Gastrocnemius medialis (tissue), 4 donors: ENCODE measurements at places on chromosomes 2 and 18. TPM values are rescaled to one million over a fixed set of nuclear protein-coding genes. Genes with fewer than 3 reads are reported as not detected.

Gene CTLA4
- total RNA-seq, result not detected

Gene RAB17
- total RNA-seq, result not detected

Gene CAPN14
- not detected for total RNA-seq

Gene GYPC
- total RNA-seq, result 70.8 TPM

Gene EPHA4
- 17.5 TPM for total RNA-seq

DNA sequence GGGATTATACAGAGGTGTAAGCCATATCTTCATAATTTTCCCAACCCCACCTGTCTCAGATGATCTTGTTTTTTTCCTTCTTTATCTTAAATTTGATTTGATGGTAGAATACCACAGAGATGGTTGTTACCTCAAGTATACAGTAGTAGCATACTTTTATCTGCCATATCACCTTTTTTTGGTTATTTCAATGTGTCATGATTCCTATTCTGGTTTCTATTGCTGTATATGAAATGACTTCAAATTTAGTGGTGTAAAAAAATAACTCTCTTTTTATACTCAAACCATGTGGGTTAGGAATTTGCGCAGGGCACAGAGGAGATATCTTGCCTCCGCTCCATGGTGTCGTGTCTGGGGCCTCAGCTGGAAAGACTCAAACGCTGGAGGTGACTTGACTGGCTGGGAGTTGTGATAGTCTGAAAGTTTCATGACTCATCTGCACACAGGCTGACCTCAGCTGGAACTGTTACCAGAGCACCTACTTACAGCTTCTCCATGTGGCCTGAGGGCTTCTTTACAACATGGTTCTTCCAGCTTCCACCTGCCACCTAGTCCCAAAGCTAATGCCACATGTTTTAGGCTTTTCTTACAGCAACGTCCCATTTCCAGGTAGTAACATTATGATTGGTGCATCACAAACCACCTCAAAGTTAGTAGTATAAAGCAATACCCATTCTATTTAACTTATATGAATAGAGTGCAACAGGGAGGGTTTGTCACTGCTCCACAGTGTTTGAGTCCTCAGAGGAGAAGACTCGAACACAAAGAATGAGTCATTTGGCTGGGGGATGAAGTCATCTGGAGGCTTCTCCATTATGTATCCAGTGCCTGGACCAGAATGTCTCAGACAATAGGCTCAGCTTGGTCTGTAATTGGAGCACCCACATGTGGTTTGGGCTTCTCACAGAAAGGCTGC, 82.3 kb upstream of the XPO1 start:
- no peak for DNase-seq

- no peak for DNase-seq
Observed at GRCh38 chr18:11002796-11003195, 146.6 kb downstream of the PIEZO2 start.

DNA sequence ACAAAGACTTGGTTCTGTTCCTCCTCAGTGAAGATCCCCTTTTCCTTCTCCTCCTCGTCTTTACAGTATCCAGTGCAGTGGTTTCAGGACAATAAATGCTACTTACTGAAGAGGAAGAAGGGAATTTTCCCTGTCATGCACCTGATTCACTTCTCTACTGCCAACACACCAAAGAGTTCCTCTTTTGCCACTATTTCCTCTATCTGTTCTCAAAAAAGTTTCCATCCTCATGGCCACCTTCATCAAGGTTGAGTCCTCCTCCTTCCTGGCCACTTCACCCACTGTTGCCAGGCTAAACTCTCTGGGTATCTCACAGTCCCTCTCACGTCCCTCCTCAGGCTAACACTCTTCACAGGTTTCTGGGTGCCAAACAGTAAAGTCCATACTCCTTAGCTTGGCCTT, 41.7 kb downstream of the PLEKHM3 start:
- DNase-seq, result no peak

DNA sequence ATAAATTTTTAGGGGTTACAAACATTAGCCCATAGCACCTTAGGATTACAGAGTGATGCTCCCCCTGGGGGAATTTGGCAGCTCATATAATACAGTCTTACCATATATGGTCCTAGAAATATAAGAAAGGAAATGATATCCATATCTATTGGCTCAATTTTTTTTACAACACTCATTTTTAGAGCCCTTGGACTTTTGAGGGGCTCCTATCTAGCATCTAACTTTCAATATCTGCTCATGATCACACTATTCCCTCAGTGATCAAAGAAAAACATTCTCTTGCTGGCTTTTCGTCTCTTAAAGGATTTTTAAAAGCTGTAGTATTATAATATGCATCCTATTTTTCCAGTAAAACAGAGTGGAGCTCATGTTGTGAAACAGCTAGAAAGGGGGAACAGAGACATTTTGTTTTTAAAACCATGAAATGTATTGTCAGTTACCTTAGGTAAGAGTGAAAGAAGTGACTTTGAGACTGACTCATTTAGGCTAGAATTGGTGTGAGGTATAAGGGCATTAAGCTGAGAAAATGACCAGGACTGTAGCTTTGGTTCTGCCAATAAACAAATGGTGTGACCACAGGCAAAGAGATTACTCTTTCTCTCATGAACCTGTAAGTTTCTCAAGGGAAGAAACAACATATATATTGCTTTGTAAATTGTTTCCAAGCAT, 65.8 kb downstream of the ALPK2 start:
- no peak for DNase-seq

DNA sequence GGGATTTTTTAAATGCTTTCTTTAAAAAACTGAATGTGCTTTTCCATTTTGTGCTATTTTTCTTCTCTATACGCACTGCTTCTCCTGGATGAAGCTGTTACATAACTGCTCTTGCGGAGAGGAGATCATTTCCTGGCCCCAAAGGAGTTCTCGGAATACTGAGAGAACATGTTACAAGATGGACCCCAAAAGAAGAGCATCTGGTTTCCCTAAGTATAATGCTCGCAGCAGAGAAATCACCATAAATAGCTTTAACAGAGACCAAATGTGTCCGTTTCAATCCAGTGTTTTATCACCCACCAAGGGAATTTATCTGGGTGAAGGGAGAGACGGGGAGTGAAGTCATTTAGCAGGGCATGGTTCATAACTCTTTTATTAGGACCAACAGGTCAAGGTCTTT, 80.1 kb downstream of the RBM43 start:
- DNase-seq, result no peak

- DNase-seq, result no peak
Observed at GRCh38 chr2:98556344-98557033, 51.8 kb downstream of the COA5 start.

DNA sequence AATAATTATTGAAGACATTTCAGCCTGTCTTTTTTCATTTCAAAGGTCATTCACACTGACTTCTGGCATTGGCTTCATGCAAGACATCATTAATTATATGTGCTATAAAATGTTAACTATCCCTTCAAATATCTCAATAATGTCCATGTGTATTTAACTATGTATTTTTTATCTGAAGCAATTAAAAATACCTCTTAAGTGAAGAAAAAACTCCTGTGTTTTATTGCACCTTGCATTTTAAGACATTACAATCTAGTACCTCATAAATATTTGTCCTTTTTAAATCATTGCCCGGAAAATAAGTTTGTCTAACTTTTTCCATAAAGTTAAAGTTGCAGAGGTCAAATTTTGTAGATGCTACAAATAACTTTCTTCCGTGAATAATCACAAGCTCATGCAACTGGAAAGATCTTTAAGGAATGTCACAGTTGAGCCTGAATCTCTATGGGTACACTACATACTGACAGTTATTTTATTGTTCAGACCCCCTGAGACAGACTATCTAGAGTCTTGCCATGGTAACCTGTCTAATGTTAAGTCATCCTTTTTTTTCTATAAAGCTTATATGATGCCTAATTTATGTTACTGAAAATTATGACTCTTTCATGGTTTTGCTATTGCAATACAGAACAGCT, 38.4 kb upstream of the COBLL1 start:
- no peak for DNase-seq

GRCh38 chr2:185502351-185502750, 236.3 kb upstream of the FSIP2 start:
- DNase-seq, result no peak
